Stimulated activated CD4-positive, alpha-beta T cell treated with anti-CD3 and anti-CD28 coated beads, Interleukin-12 subunit alpha, Interleukin-12 subunit beta, amount 100 ng/mL, for 24 hours (primary cell): ENCODE measurements at places on chromosomes 5 and 9.

DNA sequence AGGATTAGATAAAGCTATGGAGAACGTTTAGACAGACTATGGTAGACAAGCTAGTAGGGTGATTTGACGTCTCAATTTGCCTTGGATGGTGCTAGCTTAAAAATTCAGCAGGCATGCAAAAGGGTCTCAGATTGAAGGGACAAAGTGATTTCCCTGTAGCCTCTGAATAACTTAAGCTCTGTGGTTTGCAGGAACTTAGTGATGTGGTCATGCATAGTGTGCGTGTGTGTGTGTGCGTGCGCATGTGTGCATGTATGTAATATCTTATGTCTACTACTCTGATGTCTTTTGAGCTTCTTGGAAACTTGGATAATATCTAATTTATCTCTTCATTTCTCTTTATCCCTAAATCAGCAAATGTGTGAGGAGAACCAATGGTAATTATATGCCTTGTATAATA, 183.6 kb upstream of the TNC start:
- no peak for DNase-seq

GRCh38 chr5:78979117-78979742, 5.9 kb downstream of the ARSB start:
- DNase-seq = no peak

- no peak for DNase-seq
Observed at GRCh38 chr9:21031808-21032183, 356 bp upstream of the HACD4 start.

- no peak for DNase-seq
Observed at GRCh38 chr5:104452550-104452949, 890.0 kb upstream of the NUDT12 start.

DNA sequence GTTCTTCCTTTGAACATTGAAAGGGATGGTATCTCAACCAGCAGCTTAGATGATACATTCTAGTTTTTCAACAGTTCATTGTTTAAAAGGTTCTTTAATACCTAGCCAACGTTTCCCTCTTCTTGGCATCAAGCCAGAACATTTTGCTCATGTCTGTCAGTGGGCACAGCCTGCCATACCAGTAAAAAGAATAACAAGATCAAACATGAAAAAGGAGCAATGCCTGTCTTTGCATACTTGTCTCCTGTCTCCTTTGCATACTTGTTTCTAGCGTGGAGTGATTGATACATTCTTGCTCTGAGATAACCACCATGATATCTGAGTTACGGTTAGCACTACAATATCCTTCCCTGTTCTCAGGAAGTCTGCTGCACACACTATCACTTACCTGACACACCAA, 248.6 kb upstream of the DAPK1 start:
- no peak for DNase-seq

DNA sequence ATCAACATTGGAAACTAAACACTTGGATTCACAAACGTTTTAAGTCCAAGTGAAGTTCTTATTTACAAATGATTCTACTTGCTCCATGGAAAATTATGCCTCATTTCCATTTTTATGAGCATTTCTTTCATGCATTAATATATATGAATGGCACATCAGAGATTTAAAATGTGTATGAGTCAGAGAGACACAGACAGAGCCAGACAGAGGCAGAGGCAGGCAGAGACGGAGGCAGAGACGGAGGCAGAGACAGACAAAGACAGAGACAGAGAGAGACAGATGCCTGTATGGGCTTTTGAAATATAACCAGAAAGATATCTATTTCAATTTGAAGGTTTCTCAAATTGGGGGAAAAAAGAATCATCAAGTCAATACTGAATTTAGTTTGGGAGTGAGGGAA, 649.0 kb downstream of the PTPRD start:
- DNase-seq = no peak
